ENCODE measurements at places on chromosomes 7 and 10.

DNA sequence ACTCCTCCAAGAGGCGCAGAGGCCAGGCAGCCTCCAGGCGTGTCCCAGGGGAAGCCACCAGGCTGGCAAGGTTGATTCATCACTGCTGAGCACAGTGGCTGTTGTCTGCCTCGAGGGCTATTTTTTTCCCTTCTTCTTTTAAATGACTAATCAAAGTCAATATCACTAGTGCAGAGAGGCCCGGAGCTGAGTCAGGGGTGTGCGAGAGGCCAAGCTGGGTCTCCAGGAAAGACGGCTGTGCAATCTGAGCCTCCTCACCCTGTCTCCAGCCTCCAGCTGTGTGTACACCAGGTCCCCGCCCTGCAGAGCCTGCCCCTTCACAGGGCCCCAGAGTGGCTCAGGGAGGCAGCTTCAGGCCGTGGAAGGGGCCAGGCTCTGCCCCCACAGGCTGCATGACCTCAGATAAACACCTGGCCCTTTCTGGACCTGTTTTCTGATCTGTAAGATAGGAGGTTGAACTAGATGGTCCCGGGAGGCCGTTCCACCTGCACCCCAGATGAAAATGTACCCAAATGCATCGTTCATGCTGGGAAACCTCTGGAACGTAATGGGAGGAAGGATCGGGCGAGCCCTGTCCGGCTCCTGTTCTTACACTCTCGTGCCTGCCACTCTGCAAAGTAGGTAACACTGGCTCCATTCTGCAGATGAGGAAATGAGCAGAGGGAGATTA lies 3.7 kb downstream of the STX1A start:
- no peak for DNase-seq

DNA sequence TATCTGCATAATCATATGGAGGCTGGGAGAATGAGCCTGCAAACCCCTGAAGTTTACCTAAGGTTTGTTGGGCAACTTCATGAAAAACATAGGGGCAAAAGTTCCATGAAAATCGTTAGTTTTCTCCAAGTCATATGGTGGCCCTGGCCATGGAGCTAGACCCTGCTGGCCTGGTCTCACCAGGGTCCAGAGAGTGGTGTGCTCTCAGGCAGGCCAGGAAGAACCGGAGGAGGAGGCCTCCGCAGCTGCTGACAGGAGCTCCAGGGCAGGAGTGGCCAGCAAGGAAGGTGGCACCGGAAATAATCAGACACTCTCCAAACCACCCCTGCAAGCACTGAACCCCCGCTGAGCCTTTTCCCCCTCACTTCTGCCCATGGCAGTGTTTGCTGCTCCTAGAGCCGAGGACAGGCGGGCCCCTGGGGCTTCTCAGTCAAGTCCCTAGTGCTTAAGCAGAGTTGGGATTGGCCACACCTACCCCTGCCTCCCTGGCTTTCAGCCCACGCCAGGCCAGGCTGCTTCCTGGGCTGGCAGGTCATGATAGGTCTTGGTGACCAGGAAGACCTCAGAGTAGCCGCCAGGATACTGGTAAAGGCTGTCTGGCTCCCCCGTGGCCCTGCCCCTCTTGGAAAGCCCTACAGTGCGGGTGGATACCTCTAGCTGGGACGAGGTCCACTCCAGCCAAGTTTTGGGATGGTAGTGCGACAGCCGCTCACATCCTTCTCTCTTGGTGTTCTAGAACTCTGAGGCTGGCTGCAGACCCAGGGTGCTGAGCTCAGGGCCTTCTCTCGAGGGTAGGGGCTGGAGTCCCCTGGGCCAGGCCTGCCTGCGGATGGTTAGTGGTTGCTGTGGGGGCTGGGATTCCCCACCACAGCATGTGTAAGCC lies 242.8 kb downstream of the MGMT start:
- no peak for DNase-seq

DNA sequence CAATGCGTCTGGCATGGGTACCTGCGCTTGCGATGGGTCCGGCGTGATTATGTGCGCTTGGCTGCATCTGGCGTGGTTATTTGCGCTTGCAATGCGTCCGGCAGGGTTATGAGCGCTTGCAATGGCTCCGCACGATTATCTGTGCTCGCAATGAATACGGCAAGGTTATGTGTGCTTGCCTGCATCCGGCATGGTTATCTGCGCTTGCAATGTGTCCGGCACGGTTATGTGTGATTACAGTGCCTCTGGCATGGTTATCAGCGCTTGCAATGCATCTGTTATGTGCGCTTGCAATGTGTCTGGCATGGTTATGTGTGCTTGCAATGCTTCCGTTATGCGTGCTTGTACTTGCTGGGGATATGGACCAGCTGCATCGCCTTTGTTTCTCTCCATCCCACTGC lies 37.7 kb downstream of the RBAK start:
- DNase-seq, result no peak

GRCh38 chr7:131219312-131220041 lies 108.2 kb upstream of the MKLN1 start:
- DNase-seq, result no peak

GRCh38 chr7:117399820-117400422 lies 27.4 kb downstream of the ASZ1 start:
- DNase-seq, result no peak

DNA sequence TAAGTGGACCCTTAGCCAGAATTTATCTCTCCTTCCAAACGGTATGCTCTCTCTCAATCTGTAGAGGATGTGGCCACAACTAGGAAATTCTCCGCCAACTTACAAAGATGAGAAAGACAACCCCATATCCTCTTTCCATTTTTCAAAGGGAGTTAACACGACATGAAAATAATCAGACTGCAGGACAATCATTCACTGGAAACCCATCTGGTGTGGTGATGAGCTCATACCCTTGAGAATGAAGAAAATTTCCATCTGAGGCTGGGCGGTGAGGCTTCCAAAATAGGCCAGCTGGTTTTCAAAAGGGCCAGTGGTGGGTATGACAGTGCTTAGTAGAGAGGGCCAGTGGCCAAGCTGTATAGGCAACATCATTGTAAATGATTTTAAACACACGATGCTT lies 369.6 kb downstream of the FRMD4A start:
- no peak for DNase-seq
